ENCODE measurements at places on chromosomes 5 and 9. TPM values are rescaled to one million over a fixed set of nuclear protein-coding genes. Genes with fewer than 3 reads are reported as not detected.

DNA sequence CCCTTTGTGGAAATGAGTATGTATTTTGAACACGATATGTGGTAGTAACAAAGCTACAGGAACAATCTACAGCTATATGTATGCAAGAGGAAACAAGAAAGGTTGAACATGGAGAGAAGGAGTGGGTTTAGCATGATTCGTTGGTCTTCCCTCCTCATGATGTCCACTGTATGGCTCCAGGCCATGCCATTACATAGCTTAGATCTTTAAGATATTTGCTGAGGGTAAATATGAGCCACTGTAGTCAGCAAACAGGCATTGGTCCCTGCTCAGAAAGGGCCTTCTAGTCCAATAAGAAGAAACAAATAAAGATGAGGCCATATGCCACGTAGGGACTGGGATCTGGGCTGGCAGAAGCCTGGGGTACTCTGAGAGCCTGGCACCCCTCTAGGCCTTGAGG, 543.2 kb upstream of the SGCD start:
- DNase-seq: no peak

DNA sequence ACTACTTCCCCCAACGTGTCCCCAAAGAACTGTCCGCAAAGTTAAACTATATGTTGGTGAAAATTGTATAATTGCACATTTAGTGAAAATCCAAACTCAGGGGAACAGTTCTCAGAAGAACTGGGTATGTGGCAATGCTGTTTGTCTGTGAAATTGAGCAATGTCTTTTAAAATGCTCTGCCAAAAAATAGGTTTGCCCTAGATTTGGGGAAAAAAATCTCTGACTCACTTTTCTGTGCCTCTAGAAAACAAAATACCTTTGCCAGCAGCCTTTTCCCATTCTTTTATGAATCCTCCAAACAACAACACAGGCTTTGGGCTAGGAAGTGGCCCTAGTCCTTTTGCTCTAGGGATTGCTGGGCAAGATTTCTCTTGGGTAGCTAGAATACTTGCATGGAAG, 37.4 kb upstream of the ZNF608 start:
- no peak for DNase-seq

GRCh38 chr5:174093123-174093522, 47.6 kb downstream of the NSG2 start:
- DNase-seq: no peak

DNA sequence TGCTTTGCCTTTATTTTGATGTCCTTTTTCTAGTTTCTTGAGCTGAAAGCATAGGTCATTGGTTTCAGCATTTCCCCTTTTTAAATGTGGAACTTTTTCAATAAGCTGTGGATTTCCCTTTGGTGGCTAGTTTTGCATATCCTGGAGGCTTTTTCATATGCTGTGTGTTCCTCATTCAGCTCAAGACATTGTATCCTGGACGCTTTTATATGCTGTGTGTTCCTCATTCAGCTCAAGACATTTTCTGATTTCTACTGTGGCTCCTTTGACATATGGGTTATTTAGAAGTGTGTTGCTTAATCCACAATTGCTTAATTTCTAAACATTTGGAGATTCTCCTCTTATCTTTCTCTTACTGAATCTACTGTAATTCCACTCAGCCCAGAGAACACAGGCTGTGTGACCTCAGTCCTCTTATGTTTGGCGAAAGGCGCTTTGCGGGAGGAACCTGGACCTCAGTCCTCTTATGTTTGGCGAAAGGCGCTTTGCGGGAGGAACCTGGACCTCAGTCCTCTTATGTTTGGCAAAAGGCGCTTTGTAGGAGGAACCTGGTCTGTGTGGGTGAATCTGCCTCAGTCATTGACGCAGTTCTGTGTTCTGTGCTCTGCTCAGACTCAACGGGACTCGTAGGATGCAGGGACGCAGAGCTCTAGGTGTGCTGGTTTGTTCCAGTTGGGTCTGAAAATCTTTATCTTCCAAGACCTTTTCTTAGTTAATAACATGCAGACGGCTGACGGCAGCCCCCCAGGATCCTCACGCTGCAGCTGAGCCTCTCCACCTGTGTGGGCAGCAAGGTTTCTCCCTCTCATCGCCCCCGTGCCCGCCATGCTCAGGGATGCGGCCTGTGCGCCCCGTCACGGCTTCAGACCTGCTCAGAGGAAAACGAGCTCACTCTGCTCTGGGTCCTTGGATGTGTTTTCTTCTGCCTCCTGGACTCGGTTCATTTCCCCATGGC, 6.0 kb upstream of the SLC9A3 start:
- no peak for DNase-seq

DNA sequence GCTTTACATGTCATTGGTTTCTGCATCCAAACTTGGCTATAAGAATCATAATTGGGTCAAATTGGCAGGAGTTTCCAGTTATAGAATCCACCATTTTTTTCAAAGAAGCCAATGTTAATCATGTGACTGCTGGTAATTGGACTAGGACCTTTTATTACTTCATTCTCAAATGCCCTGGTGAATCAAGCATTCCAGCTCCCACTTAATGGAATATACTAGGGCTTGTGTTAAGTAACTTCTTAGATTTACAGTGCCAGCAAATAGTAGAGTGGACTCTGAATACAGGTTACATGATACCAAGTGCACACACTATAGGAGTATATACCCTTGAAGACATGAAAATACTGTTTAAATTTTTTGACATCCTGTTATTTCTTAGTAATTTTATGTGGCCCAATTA, 96.7 kb downstream of the NUDT12 start:
- DNase-seq: no peak

- no peak for DNase-seq
Observed at GRCh38 chr9:7782400-7783120, 17.0 kb downstream of the DMAC1 start.

GRCh38 chr5:131274326-131275063, 10.6 kb downstream of the CDC42SE2 start:
- DNase-seq: no peak

DNA sequence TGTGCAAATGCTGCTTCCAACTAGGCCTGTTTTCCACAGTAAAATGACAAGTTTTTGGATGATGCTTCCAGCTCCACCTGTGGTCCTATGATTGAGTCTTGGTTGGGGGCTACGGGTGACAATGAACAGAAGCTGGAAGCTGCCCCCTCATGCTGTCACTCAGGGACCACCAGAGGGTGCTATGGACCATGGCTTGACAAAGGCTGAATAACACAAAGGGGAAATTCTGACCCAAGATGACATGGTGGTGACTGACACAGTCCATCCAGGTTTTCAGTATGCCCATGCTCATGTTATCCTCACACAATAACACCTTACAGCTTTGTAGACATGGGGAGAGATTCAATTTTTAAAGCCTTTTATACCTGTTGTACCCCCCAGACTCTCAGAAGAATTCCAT, 23.9 kb upstream of the SAP30L start:
- DNase-seq: peak; percentile 33

HK3 gene
- polyA plus RNA-seq: not detected

All from endothelial cell of umbilical vein (primary cell).